Progenitor cell of endocrine pancreas (in vitro differentiated cells): ENCODE measurements at places on chromosomes 16 and 17. TPM values are rescaled to one million over a fixed set of nuclear protein-coding genes. Genes with fewer than 3 reads are reported as not detected.

The PRR35 gene
- not detected in 2 replicates for total RNA-seq

The KRT36 gene
- not detected in 2 replicates for total RNA-seq

The NCOR1 gene
- total RNA-seq, result 154 and 165 TPM in 2 replicates

The HSD17B2 gene
- 1.2 and 1.4 TPM in 2 replicates for total RNA-seq

The SEPTIN12 gene
- 0.78 TPM in 1 of 2 replicates, not detected in the other for total RNA-seq

The TMEM107 gene
- total RNA-seq, result 24.6 and 28.1 TPM in 2 replicates

The LRRC36 gene
- total RNA-seq, result 1.6 and 2.3 TPM in 2 replicates

The KRTAP2-3 gene
- not detected in 2 replicates for total RNA-seq

The HOXB4 gene
- total RNA-seq, result 3.4 and 6.0 TPM in 2 replicates

The DPEP2 gene
- total RNA-seq, result not detected in 2 replicates

The CD300H gene
- not detected in 2 replicates for total RNA-seq

The NCBP3 gene
- total RNA-seq, result 90.4 and 90.9 TPM in 2 replicates

The AARSD1 gene
- total RNA-seq, result 59.3 and 69.8 TPM in 2 replicates

The MPP2 gene
- total RNA-seq, result 5.4 and 6.4 TPM in 2 replicates

The SKAP1 gene
- total RNA-seq, result 0.69 and 1.0 TPM in 2 replicates

The NPB gene
- total RNA-seq, result 0.78 and 1.7 TPM in 2 replicates

The CYBA gene
- 111 and 112 TPM in 2 replicates for total RNA-seq

The SLC16A5 gene
- 16.0 and 16.9 TPM in 2 replicates for total RNA-seq

The CCL8 gene
- not detected in 2 replicates for total RNA-seq

The REXO5 gene
- 8.0 and 9.5 TPM in 2 replicates for total RNA-seq

The ITGAX gene
- total RNA-seq, result not detected in 2 replicates

The ZCCHC14 gene
- 40.5 and 42.4 TPM in 2 replicates for total RNA-seq

The IGSF6 gene
- total RNA-seq, result not detected in 2 replicates

The MYCBPAP gene
- total RNA-seq, result 1.7 and 3.5 TPM in 2 replicates

The MARVELD3 gene
- 32.3 and 33.7 TPM in 2 replicates for total RNA-seq

The RNF222 gene
- total RNA-seq, result not detected in 2 replicates

The EPN3 gene
- total RNA-seq, result 8.5 and 9.1 TPM in 2 replicates

The CHRNE gene
- 0.31 and 0.36 TPM in 2 replicates for total RNA-seq

The IKZF3 gene
- total RNA-seq, result not detected in 2 replicates

The HOXB7 gene
- total RNA-seq, result 0.55 and 1.5 TPM in 2 replicates

The SPAG9 gene
- total RNA-seq, result 55.4 and 59.8 TPM in 2 replicates

The SLC9A5 gene
- total RNA-seq, result 3.4 and 3.9 TPM in 2 replicates

The IQCK gene
- total RNA-seq, result 31.5 and 33.2 TPM in 2 replicates

The ABCC12 gene
- 0.36 and 1.6 TPM in 2 replicates for total RNA-seq

The BCAR1 gene
- total RNA-seq, result 74.8 and 75.1 TPM in 2 replicates

The C17orf50 gene
- not detected in 2 replicates for total RNA-seq

The CFAP97D1 gene
- 0.07 TPM in 1 of 2 replicates, not detected in the other for total RNA-seq

The KRTAP2-2 gene
- not detected in 2 replicates for total RNA-seq

The PIK3R6 gene
- total RNA-seq, result 0.07 TPM in 1 of 2 replicates, not detected in the other

The SNX20 gene
- total RNA-seq, result not detected in 2 replicates

The ABCA6 gene
- total RNA-seq, result 0.31 and 1.6 TPM in 2 replicates

The NXPH3 gene
- total RNA-seq, result 0.20 and 0.38 TPM in 2 replicates

The CA7 gene
- total RNA-seq, result not detected in 2 replicates

The GPS2 gene
- total RNA-seq, result 77.1 and 81.1 TPM in 2 replicates

The TBC1D3K gene
- total RNA-seq, result not detected in 2 replicates

The CCL1 gene
- total RNA-seq, result not detected in 2 replicates

The KCNH4 gene
- not detected in 2 replicates for total RNA-seq

The PPY gene
- 0.78 TPM in 1 of 2 replicates, not detected in the other for total RNA-seq

The PRSS27 gene
- 6.3 and 6.6 TPM in 2 replicates for total RNA-seq

The CMTM4 gene
- total RNA-seq, result 80.9 and 82.3 TPM in 2 replicates

The AIPL1 gene
- not detected in 2 replicates for total RNA-seq

The PLD2 gene
- 80.3 and 81.0 TPM in 2 replicates for total RNA-seq

The PYDC1 gene
- total RNA-seq, result not detected in 2 replicates

The AOC3 gene
- 1.2 and 2.6 TPM in 2 replicates for total RNA-seq

The ENO3 gene
- total RNA-seq, result 23.4 and 25.8 TPM in 2 replicates

The SLC6A2 gene
- total RNA-seq, result not detected in 2 replicates
